ENCODE measurements at places on chromosomes 3 and 15. TPM values are rescaled to one million over a fixed set of nuclear protein-coding genes. Genes with fewer than 3 reads are reported as not detected.

DNA sequence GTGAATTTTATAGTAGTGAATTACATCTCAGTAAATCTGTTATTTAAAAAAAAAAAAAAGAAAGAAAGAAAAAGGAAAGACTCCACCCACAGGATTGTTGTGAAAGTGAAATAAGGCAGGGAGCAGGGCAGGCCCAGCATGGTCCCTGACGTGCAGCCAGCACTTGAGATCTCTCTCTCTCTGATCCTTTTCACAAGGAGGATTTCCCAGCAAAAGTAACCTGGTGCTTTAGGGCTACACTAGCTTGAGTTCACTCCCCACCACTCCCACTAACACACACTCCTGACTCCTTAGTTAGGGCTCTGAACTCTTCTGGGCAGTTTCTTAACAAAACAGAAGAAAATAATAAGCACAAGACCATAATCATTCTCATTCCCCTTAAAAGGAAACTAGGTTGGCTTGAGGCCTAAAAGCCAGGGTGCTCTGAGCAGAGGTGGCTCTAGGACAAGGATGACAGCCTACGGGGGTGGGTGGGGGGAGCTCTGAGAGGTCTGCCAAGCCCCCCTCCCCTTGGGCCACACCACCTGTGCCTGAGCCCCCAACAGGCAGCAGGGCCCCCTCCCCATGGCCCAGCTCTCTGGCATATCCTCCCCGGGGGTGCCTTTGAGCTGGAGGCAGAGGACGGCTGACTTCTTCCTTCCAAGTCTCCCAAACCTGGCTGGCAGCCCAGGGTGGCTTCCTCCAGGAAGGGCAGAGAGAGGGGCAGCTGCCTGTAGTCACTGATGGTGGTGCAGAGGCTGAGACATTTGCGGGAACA lies 856 bp downstream of the TMEM40 start:
- DNase-seq, result no peak

The FAM3D gene
- 1.8 TPM for total RNA-seq

The TMOD2 gene
- 10.2 TPM for total RNA-seq

GRCh38 chr3:32177702-32178198 lies 60.7 kb upstream of the CMTM8 start:
- no peak for DNase-seq

DNA sequence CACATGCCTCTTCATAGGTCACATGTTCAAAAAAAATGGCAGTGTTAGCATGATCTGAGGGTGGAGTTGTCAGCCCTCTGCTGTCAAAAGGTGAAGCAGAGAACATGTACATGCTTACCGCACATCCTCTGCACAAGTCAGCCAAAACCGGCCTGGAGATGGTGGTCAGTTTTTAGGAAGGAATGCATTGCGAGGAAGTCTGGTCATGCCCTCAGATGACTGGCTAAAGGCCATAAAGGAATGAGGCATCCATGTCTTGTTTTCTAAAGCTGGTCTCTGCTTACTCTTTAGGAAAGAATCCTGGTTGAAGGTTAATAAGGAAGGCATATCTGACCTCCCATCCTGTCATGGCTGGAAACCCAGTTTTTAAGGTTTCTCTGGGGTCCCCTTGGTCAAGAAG lies 292.0 kb upstream of the CCDC54 start:
- DNase-seq, result no peak

- no peak for DNase-seq
Observed at GRCh38 chr3:45628746-45629145, 34.2 kb downstream of the LIMD1 start.

GRCh38 chr15:81531109-81531592 lies 157.1 kb upstream of the TMC3 start:
- peak; percentile 90 for DNase-seq

- no peak for DNase-seq
Observed at GRCh38 chr3:123546133-123546755, 38.6 kb downstream of the HACD2 start.

- DNase-seq, result no peak
Observed at GRCh38 chr3:161336661-161337060, 34.7 kb downstream of the SPTSSB start.

- DNase-seq, result no peak
Observed at GRCh38 chr3:48030188-48030587, 14.0 kb upstream of the MAP4 start.

GRCh38 chr3:85591451-85591850 lies 632.7 kb downstream of the CADM2 start:
- no peak for DNase-seq

The LYSMD4 gene
- 18.0 TPM for total RNA-seq

DNA sequence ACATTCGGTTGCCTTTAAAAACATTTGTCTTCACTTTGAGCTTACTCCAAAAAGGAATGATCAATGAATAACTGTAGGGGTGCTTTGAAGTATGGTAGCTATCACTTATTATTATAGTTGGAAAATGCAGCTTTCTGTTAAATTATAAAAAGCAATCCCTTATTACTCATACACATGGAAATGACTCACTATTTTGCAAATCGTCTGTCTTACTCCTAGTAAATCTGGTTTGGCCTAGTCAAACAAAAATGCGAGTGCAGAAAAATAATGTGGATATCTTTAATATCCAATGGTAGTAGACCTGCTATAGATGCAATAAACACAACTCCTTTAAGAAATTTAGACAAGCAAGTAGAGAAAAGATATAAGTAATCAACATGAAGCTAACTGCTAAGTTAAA lies 112.5 kb downstream of the ZIC1 start:
- no peak for DNase-seq
